ENCODE measurements at places on chromosomes 5 and 9.

DNA sequence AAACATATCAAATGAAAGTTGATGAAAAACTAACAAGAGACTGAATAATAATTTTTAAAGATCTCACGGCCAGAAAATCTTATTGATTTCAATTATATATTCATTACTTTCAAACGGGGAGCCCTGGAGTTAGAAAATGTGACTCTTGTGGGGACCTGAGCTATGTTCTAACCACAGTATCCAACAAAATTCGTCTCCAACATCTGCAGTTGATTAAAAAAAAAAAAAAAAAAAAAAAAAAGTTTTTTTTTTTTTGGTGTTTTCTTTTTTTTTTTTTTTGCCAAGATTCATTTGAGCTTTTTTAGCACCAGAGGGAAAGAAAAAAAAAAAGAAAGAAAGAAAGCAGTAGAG is 144.3 kb upstream of the PIK3R1 start:
- no peak for DNase-seq

DNA sequence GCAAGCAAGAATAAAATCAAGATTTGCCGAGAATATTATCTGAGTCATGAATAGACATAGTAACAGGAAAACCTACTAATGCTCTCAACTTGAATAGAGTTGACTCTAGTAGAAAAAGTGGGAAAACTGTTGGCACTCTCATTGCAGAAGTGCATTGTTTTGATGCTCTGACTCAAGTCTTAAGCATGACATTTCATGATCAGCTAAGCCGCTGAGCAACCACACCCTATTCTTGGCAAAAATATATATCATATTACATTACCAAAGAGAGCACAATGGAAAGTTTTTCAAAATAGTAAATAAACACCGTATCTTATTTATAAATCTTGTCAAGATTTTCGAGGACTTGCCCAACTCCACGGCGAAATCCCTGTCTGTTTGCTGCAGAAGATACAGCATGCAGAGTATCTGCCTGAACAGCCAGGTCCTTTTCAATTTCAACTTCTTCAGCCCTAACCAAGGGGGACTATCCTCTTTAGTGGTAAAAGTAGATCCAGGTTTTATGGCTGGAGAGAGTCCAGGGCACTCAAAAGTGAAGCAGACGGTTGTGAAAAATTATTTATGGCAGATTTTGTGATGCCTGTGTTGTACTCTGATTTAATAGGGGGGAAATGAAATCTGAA is 13.9 kb upstream of the ADAMTSL1 start:
- DNase-seq: no peak

DNA sequence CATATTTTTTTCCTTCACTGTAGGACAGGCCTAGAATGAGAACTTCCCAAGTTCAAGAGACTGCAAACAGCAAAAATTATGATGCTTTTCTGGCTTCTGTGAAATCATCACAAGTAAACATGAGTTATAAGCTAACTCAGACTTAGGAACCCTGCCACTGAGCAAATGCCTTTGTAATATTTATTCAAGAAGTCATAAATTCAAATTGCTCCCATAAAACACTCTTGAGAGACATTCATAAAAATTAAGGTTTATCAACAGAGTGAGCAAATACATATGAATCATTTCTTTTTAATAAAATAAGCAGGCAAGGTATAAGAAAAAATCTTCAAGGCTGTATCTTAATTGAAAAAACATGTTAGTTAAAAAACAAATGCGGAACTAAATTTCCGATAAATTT is 124.2 kb downstream of the GNA14 start:
- DNase-seq: no peak

DNA sequence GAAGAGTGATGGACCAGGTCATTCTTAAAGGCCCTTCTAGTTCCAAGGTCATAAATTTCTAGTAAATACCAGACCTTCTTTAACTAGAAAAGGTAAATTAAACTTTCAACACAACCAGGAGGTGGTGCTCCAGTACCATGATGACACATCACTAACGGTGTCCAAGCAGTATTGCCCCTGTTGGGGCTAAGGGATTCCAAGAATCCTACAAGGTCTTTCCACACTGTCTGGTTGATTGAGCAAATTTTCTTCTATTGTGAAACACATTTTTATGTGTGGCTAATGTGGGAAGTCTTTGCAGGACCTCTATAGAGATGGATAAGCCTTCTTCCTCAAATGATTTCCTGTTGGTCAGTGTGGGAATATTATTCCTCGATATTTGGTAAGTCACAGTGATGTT is 459.6 kb upstream of the PAPPA start:
- no peak for DNase-seq

GRCh38 chr5:59484618-59485017 is 408.9 kb downstream of the PDE4D start:
- no peak for DNase-seq

DNA sequence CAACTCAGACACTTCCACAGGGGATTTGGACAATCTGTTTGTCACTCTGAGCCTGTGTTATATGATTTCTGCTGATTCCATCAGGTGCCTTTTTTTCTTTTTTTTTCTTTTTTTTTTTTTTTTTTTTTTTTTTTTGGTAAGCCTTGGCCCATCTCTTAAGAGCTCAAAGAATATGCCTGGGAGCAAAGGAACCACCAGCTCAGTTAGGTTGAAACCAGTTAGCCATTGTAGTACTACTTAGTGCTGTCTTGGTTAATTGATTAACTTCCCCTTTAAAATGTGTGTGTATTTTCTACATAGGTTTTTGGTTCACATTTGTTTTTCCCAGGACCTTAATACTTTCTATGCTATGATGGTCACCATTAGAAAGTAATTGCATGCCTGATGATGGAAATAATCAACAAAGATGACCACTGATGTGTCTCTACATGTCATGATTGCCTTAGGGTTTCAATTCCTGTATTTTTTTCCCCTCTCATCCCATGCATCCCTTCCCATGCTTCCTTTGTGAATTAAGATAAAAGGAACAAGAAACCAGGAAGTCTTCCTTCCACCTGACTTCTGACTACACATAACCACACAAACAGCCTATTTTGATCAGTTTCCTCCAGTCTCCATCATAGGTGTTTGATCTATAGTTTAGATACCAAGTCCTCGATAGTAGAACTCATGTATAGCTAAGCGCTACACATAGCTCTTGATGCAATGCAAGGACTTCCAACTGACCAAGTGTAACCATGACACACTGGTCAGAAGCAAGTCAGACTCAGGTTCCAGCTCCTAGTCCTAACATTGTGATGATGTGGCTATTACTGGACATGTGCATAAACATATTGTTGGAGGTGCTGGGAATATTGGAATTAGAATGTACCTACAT is 306.1 kb downstream of the EFNA5 start:
- no peak for DNase-seq

GRCh38 chr5:149802008-149802680 is 72.0 kb downstream of the PPARGC1B start:
- no peak for DNase-seq
